Kidney tubule cell (primary cell): ENCODE measurements at places on chromosomes 12 and 14.
A peak's percentile ranks its signal among the peaks of the same experiment; 100 is the strongest.

DNA sequence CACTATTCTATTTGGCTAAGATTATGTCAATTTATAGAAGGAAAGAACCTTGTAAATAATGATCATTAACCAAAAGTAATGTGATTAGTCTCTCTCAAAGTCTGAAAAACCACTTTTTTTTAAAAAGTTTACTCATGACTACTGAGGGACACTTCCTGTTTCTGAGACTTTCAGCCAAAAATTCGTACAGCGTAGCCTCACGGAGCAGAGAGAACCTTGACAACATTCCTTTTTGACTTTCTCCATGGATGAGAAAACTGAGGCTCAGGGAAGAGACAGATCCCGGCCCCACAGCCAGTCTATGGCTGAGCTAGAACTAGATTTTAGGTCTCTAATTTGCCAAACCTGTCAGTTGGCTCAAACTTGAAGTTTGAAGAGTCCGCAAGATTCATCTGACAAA, 68.2 kb downstream of the DAD1 start:
- DNase-seq = peak; percentile 27

DNA sequence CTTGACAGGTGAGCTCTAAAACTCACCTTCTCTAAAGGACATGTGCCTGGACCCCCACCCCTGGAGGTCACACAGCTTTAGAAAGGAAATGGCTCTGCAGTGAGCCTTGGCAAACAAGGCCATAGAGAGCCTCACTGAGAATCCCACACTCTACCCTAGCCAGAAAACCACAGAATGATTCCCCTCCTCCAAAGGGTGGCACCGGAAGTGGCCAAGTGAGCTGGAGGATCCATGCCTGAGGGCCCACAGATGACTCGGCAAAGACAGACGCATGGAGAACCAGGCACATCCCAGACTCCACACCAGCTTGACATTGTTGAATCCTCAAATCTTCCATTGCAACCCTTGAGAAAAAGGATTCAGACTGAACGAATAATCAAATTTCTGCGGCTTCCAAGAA, 54.2 kb upstream of the PTHLH start:
- peak; percentile 88 for DNase-seq

- DNase-seq = no peak
Observed at GRCh38 chr12:16531621-16532020, 74.3 kb downstream of the LMO3 start.

- DNase-seq = peak; percentile 13
Observed at GRCh38 chr14:65976761-65977404, 509.3 kb upstream of the CCDC196 start.

DNA sequence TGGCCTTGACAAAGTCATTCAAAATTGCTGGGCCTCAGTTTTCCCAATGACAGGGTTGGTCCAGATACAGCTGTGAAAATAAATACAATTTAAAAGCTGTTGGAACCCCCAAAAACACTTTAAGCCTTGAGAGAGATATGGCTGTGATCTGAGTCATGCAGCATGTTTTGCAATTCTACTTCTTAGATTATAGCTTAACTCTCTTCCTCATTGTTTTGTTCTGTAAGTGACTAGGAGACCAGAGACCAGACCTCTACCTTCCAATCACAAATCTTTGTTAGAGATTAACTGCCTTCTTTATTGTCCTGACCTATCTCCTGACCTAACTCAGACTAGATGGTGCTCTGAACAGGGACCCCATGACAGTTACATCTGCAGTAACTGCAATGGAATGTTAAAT, 198.1 kb downstream of the STXBP6 start:
- DNase-seq = peak; percentile 59

- DNase-seq = no peak
Observed at GRCh38 chr12:14402697-14403096, 37.2 kb downstream of the ATF7IP start.

DNA sequence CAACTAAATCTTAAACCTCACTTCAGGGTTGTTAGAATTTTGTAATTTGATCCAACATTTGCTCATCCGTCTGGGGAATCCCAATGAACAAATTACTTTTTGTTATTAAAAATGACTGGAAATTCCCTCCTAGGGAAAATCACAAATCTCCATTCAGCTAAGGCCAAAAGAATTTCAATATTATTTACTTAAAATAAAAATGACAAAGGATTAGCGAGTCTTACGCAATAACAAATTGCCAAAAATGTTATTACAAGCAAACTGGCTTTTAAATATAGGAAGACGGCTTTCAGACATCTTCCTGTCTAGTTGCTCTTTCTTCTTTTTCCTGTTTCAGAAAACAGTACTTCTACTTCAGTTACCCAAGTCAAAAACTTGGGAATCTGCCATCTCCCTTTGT, 92.4 kb upstream of the TSPAN8 start:
- peak; percentile 8 for DNase-seq

DNA sequence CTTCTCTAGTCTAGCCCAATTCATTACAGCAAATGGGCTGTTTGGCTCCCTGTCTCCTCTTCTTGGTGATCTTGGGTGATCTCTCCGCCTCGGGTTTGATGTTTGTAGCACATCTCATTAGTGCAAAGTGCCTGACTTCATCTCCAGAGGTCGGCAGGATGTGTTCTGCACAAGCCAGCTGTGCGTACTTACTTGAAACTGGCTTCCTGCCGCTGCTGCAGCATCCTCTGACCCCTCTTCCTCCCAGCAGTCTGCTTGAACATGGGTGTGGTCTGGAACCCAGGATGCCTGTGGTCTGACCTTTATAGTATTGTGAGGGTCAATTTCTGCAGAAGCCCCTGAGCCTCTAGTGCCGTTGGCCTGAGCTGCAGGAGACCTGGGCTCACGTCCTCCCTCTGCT, 99.2 kb downstream of the BEGAIN start:
- no peak for DNase-seq

DNA sequence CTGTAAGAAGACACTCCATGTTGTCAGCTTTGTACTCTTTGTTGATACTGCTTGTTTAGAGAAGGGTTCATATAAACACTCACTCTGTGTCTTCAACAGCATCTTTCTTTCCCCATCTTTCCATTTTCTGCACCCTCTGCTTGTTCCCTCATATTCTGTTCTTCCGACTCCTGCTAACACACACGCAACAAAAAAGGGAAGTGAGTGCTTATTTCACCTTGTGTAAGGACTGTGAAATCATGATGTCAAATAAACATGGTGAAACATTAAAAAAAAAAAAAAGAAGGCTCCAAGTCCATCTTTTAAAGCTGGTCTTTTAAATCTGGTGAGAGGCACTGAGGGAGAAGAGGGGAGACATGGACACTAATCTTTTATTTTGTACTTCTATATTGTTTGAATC, 145.4 kb downstream of the RPAP3 start:
- no peak for DNase-seq

- DNase-seq = no peak
Observed at GRCh38 chr12:62776575-62776974, 158.4 kb downstream of the PPM1H start.

DNA sequence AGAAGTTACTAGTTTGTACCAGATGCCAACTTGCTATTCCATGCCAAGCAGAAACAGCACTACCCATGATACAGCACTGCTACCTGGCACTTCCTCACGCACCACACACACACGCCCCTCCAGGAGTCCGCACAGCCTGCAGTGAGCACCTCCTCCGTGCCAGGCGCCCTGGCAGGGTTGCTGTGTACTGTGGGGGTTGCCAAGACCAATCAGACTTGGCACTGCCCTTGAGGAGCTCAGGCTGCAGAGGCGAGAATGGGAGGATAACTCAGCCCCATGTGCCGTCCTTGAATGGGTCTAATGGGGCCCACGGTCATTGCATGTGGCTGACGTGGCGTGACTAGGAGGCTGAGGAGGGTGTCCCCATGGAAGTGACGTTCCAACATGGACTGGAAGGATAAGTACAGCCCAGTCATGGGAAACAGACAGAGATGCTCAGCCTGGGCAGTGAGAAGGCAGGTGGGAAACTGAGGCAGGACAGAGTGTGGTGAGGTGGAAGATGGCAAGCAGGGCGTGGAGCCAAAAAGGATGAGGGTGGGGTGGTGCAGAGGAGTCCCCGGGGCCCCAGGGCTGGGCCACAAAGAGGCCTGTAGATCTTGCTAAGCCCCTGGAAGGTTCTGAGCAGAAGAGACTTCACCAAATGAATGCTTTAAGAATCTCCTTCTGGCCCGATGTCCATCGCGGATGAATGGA, 65.3 kb upstream of the C14orf180 start:
- no peak for DNase-seq
